Lung (tissue), 17 donors: ENCODE measurements at places on chromosomes 12 and 14. TPM values are rescaled to one million over a fixed set of nuclear protein-coding genes. Genes with fewer than 3 reads are reported as not detected.
A peak's percentile ranks its signal among the peaks of the same experiment; 100 is the strongest.

SYNE2 gene
- total RNA-seq: 91.4 TPM

STON2 gene
- 27.6 TPM for total RNA-seq

PARP11 gene
- 12.5 TPM for total RNA-seq

DNA sequence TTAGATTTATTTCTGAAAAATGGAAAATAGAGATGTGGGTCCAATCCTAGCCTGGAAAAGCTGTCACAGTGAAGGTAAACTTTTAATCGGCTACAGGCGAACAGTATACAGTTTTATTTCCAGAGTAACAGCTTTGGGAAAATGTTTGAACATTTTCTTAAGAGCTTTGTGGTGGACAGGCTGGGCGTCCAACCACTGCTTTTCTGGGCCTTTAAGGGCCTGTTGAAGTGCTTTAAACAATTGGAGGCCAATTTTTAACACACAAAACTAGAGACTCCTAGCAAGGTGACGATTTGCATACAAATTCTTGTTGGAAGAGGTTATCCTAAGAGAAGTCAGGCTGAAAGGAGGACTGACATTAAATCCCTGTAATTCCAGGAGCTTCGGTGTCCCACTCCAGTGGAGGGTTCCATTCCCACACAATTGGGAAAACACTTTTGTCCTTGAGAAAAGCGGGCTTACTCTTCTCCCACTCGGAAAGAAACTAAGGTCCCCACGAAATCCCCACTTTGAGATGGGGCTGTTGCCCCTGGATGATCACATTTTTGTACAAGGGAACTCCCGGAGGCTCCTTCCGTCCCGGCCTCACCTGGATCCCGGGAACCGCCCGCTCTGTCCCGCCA, 26.9 kb downstream of the BCL11B start:
- no peak overlapping the region for H3K27ac ChIP-seq
- peaks cover 17% of the 10 kb centered on the region for H3K4me1 ChIP-seq

DNA sequence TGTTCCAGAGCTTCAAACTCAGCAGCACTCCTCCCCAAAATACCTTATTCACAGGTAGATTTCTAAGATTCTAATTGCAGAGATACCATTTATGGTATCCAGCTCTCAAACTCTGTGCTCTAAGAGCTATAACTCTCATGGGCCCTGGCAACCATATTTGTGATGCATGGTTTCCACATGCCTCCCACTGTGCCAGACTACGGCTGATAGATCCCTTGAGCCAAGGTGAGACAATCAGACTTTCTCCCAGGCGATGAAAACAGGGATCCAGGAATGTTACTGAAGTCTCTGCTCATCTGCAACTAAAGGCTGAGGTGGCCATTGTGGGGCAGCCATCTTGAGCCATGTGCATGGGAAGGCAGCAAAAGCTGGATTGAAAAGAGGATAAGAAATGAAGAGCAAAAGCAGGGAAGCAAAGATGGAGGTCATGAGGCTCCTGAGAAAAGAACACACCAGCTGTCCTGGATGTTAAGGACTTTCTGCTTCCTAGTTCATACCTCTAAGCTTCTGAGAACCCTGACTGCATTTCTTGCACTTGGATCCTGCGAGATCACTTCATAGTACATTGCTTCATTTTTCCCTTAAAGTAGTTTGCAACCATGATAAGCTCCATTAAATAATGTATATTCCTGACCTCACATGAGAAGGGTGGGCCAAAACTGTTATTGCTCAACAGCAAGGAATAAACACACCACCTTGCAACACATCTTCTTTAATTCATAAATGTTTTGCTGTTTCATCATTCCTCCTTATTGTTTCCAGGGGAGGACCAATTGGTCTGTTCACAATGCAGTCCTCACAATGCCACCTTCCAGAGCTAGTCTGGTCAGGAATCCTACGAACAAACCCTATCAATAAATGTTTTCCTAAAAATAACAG, 5.4 kb downstream of the EGLN3 start:
- H3K4me3 ChIP-seq: no peak overlapping the region
- H3K27me3 ChIP-seq: peaks cover 22% of the 10 kb centered on the region
- DNase-seq: no peak
- no peak overlapping the region for H3K27ac ChIP-seq
- H3K36me3 ChIP-seq: no peaks in the 10 kb centered on the region

DNA sequence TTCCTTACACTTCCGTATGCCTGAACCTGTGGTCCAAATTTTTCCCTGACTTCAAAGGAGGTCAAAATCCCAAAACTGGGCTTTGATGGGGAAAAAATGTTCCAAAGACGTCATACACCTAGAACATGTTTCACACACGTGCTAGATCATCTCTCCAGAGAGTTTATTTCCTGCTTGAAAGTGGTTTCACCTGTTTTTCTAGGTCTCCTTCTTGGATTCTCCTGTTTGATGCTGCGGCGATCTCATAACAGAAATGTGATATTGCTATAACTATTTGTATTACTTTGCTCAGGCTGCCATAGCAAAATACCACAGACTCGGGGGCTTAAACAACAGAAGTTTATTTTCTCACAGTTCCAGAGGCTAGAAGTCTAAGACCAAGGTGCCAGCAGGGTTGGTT, 19.7 kb upstream of the TMCC3 start:
- no peaks in the 10 kb centered on the region for H3K4me1 ChIP-seq
- H3K27me3 ChIP-seq: no peaks in the 10 kb centered on the region
- no peak overlapping the region for H3K4me3 ChIP-seq
- no peak for DNase-seq

DNA sequence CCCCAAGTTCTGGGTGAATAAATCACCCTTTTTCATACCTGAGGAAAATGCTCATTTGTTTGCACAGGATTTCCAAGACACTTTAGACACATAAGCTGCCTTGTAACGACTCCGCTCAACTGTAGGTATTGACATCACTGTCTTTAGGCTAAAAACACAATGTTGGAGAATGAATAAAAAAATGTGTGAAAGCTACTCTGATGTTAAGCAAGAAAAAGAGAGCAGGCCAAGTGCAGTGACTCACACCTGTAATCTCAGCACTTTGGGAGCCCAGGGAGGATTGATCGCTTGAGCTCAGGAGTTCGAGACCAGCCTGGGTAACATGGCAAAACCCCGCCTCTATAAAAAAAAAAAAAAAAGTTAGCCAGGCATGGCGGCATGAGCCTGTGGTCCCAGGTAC, 11.1 kb upstream of the CIPC start:
- H3K27ac ChIP-seq: no peak overlapping the region
- no peak for DNase-seq
- H3K36me3 ChIP-seq: no peaks in the 10 kb centered on the region

- H3K27ac ChIP-seq: peak overlapping the region; percentile 80
- H3K27me3 ChIP-seq: no peaks in the 10 kb centered on the region
- peaks cover 9% of the 10 kb centered on the region for H3K4me1 ChIP-seq
- no peak overlapping the region for H3K4me3 ChIP-seq
- DNase-seq: peak; percentile 99
- H3K36me3 ChIP-seq: peaks cover 6% of the 10 kb centered on the region
Measured at GRCh38 chr12:56565510-56566101, 44.0 kb downstream of the RBMS2 start.

- H3K36me3 ChIP-seq: no peaks in the 10 kb centered on the region
- no peaks in the 10 kb centered on the region for H3K4me1 ChIP-seq
- H3K27ac ChIP-seq: no peak overlapping the region
Measured at GRCh38 chr12:60522684-60523400, 927.0 kb downstream of the SLC16A7 start.

DNA sequence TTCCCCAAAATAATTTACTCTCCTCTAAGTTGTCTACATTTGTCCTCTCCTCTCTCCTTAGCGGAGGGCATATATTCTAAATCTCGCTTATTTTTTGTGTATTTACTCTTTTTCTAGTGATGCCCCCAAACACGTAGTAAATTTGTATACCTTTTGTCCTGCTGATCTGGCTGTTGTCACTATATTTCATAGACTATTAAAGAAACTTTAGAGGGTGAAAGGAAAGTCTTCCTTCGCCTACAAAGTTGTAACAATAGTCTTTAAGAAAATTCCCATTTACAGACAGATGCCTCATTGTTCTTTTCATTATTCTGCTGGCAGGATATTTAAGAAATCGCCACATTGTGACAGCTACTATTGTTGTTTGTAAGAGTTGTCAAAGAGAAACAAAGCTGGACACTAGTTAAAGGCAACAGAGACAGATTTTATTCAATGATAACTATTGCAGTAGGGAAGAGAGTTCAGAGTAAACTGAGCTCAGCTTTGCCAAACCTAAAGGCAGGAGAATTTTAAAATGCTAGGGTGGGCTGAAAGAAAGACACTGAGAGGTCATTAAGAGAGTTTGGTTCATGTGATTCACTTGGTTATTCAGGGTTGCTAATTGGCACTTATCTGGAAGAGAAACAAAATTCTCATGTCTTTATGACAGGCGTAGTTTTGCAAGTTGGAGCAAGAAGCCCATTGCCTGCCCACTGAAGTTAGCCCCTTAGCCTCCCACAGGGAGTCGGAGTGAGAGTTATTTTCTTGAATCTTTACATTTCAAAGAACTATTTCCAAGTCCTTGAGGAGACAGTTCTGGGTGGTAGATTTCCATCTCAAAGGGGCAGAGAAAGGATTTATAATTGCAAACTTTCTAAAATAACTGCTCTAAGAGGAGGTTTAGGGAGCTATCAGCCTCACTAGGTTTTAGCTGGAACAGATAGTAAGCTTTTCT, 1272.5 kb upstream of the SEL1L start:
- no peaks in the 10 kb centered on the region for H3K27me3 ChIP-seq
- no peaks in the 10 kb centered on the region for H3K36me3 ChIP-seq
- no peaks in the 10 kb centered on the region for H3K4me1 ChIP-seq

GRCh38 chr12:89935850-89936249, 227.2 kb upstream of the ATP2B1 start:
- no peak overlapping the region for H3K4me3 ChIP-seq
- no peak overlapping the region for H3K27ac ChIP-seq
- peaks cover 8% of the 10 kb centered on the region for H3K4me1 ChIP-seq
- DNase-seq: no peak
- no peaks in the 10 kb centered on the region for H3K36me3 ChIP-seq
- no peaks in the 10 kb centered on the region for H3K27me3 ChIP-seq

DNA sequence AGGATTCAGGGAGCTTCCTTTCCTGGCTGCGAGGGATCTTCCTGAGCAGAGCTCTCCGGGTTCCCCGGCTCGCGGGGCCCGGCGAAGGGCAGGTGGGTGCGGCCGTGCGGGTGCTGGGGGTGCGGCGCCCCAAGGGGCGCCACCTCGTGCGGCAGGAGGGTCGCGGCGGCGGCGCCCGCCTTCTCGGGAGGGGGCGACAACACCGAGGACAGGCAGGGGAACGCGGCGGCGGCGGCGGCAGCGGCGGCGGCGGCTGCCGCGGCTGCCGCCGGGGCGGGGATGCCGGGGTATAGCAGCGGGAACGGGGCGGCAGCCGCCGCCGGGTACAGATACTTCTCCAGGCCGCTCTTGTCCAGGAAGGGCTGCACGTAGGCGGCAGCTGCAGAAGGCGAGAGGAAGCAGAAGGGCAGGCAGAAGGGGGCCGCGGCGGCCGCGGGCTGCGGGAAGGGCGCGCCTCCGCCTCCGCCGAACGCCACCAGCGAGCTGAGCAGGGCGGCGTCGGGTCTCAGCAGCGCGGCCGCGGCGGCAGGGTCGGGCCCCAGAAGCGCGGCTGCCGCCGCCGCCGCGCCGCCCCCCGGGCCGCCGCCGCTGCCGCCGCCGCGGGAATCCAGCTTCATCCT, 2.7 kb downstream of the BHLHE41 start:
- H3K27me3 ChIP-seq: peaks cover 58% of the 10 kb centered on the region
- no peaks in the 10 kb centered on the region for H3K36me3 ChIP-seq
- peaks cover 7% of the 10 kb centered on the region for H3K4me1 ChIP-seq
- peak overlapping the region; percentile 89 for H3K27ac ChIP-seq
- DNase-seq: no peak

GRCh38 chr12:7441216-7441615, 2.7 kb downstream of the CD163L1 start:
- H3K27ac ChIP-seq: no peak overlapping the region
- DNase-seq: no peak
- H3K4me3 ChIP-seq: no peak overlapping the region
- no peaks in the 10 kb centered on the region for H3K36me3 ChIP-seq

DNA sequence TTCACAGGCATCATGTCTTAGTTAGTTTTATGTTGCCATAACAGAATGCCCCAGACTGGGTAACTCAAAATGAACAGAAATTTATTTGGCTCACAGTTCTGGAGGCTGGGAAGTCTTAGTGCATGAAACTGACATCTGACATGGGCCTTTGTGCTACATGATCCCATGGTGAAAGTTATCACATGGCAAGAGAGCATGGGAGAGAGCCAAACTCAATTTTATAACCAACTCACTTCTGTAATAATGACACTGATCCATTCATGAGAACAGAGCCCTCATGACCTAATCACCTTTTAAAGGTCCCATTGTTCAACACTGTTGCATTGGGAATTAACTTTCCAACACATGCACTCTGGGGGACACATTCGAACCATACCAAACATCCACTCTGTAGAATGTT, 1015.1 kb downstream of the DIO2 start:
- peaks cover 3% of the 10 kb centered on the region for H3K27me3 ChIP-seq
- no peak overlapping the region for H3K4me3 ChIP-seq
- H3K27ac ChIP-seq: no peak overlapping the region

DNA sequence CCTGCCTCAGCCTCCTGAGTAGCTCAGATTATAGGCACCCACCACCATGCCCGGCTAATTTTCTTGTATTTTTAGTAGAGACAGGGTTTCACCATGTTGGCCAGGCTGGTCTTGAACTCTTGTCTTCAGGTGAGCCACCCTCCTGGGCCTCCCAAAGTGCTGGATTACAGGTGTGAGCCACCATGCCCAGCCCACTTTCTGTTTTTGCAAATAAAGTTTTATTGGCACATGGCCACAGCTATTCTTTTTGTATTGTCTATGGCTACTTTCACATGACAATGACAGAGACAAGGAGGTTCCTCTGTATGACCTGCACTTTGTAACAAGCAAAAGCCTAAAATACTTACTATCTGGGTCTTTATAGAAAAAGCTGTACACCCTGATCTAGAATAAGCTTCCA, 19.7 kb upstream of the DIABLO start:
- no peaks in the 10 kb centered on the region for H3K27me3 ChIP-seq

GRCh38 chr14:86243158-86243557, 713.2 kb downstream of the FLRT2 start:
- H3K36me3 ChIP-seq: no peaks in the 10 kb centered on the region
- no peak overlapping the region for H3K27ac ChIP-seq
- no peak for DNase-seq
- no peak overlapping the region for H3K4me3 ChIP-seq

DNA sequence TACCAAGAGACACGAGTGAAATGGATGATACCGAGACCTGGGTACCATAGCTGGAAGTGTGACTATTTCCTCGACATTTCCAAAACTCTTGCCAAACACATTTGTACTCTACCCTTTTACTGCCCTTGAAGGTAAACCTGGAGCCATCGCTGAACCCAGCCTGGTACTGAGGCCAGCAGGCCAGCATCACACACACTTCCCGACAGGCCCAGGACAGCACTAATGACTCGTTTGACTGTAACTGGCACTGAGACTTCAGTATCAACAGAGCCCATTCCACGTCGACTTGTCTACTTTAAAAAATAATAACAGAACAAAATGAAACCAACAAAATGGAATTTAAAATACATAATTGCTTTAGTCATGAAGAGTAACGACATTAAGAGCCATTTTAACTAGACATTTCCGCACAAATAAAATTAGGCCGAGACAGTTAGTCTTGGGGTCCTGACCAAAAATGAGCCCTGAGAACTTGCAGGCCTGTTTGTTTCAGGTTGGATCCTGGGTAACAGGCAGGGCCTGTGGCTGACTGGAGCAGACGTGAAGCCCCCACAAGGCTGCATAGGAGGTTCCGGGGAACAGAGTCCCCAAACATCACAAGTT, 94.3 kb downstream of the RIMBP2 start:
- no peak overlapping the region for H3K4me3 ChIP-seq
- H3K27me3 ChIP-seq: no peaks in the 10 kb centered on the region
- no peak for DNase-seq
